ENCODE measurements at places on chromosomes 16 and 17. TPM values are rescaled to one million over a fixed set of nuclear protein-coding genes. Genes with fewer than 3 reads are reported as not detected.

POLR3E gene
- total RNA-seq, result 28.9 TPM

GRCh38 chr17:66488864-66489263, 186.5 kb downstream of the PRKCA start:
- H3K36me3 ChIP-seq, result no peaks in the 10 kb centered on the region
- H3K4me3 ChIP-seq, result no peak overlapping the region
- no peaks in the 10 kb centered on the region for H3K27me3 ChIP-seq
- no peak for DNase-seq
- peaks cover 11% of the 10 kb centered on the region for H3K4me1 ChIP-seq

- H3K27me3 ChIP-seq, result no peaks in the 10 kb centered on the region
- no peak for DNase-seq
- H3K27ac ChIP-seq, result no peak overlapping the region
- H3K36me3 ChIP-seq, result peaks cover 8% of the 10 kb centered on the region
Observed at GRCh38 chr17:40072040-40072734, 9.4 kb downstream of the THRA start.

DNA sequence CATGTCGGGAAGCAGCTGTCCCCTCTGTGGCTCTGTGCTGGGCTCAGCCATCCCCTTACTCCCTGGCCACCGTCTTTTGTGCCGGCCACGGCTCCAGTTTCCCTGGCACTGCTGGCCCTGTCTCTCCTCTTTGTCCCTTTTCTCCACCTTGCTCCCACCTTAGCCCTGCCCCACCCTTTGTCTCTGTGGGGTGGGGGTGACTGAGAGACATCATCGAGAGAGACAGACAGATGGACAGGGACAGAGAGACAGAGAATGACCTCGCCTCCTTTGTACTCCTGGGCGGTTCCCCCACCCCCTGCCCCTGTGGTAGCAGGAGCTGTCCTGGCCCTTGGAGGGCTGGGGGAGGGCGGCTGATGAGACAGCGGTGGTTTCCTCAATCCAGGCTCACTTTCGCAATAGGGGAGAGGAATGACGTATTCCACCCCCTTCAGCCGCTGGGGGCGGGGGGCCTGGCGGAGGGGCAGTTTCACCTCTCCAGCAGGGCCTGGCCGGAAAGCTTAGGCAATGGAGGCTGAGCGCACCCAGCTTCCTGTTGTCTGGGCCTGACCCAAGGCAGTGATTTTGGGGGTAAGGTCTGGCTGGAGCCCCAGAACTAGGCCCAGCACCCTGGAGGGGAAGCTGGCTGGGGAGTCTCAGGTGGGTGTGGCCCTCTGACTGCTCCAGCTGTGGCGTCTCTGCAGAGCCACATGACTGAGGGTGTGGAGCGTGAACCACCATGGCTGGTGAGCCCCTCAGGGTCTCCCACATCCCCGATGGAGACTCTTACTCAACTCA, 7.3 kb downstream of the FMNL1 start:
- H3K27me3 ChIP-seq, result no peaks in the 10 kb centered on the region
- H3K36me3 ChIP-seq, result no peaks in the 10 kb centered on the region
- DNase-seq, result peak; percentile 84
- peak overlapping the region; percentile 67 for H3K27ac ChIP-seq

Data from fibroblast of lung (primary cell).